ENCODE measurements at places on chromosomes 5 and 9.

DNA sequence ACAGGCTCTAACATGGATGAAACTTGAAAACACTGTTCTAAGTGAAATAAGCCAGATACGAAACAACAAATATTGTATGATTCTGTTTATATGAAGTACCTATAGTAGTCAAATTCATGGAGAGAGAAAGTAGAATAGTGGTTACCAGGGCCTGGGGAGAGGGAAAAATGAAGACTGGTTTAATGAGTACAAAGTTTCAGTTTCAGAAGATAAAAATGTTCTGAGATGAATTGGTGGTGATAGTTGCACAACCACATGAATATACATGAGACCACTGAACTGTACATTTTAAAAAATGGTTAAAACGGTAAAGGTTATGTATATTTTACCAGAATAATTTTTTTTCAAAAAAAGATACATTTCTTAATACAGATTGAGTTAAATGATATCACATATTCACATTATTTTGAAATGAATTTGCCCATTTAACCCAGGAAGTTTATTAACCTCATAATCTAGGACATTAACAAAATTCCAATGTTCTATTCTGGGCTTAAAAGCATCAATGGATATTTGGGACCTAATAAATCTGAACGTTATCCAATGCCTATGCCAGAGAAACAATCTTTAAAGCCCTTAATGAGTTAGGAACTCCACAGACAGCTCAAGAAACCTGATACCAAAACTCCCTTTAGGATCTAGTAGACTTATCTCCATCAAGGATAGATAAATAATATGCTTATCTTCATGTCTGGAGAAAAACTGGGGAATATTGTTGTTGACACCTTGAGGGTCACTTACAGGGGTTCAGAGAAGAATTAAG lies 521.3 kb downstream of the EFNA5 start:
- DNase-seq, result no peak

DNA sequence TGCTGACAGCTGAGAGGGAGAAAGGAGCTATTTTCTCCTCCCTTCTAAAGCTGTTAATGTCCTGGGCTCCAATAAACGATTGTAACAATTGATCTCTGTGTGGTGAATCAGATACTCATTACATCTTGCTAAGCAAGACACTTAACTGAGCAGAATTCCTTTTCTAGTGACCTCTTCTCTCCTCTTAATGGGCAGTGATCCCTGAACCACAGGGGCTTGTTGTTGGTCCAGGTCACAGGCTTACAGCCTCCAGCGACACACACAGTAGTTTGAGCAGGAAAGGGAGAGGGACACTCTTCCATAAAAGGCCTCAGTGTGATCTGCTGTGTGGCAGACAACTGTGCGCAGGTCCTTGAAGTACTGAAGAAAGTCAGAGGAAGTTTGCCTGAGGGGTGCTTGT lies 58.5 kb upstream of the MYO10 start:
- no peak for DNase-seq

DNA sequence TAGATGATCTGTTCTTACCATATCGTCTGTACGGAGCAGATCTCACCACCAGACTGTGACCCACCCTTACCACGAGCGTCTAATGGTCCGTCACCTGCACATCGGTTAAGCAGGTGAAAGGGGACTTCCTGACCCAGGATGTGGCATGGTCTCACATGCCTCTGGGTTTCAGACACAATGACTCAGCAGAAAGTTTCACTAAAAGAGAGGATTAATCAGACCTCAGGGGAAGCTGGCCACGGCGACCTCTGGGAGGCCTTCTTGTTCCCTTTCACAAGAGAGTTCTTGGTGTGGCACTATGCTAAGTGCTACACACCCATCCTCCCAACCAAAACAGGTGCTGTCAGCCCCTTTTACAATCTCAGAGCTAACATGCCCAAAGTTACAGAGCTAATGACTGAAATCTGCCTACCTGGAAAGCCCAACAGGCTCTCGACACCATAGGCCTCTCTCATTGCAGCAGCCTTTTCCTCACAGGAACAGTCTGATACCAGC lies 41.6 kb downstream of the ADAMTS12 start:
- DNase-seq, result no peak

DNA sequence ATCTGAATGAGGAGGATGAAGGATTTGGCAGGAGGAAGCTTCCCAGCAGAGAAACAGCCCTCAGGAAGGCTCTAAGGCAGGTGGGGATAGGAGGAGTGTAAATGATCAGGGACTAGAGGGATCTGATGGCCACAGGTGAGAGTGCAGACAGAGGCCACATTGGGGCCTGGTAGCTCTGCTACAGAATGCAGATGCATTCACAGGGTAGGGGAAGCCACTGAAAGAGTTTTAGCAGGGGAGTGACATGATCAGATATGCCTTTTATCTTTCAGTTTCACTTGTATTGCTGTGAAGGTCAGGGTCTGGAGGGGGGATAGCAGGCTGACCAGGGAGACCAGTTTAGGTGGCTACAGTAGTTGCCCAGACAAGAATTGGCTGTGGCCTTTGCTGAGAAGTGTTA lies 3.0 kb downstream of the TXNDC15 start:
- no peak for DNase-seq

DNA sequence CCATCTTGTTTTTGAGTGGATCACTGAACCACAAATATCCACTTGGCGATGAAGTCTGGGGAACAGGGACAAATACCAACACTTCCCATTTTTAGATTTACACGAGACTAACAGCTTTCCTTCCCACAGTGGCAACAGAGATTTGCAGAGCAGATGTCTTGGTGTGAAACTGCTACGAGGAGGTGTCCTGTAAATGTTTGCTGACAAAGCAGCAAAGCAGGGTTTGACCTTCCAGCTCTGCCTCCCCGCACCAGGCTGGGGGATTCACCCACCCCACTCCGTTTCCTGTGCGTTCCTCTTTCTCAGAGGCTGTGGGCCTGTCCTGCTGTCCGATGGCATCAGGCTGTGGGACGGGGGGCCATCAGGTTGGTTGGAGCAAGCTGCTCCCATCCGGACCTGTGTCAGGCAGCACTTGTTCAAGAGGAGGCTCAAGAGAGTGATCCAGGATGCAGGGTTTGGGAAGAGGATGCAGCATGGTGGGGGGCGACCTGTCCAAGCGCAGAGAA lies 693 bp upstream of the RGS3 start:
- DNase-seq, result no peak

GRCh38 chr5:118894709-118895108 lies 93.6 kb downstream of the DTWD2 start:
- DNase-seq, result no peak
